ENCODE measurements at places on chromosomes 2 and 18. TPM values are rescaled to one million over a fixed set of nuclear protein-coding genes. Genes with fewer than 3 reads are reported as not detected.

The TCF23 gene
- total RNA-seq, result not detected

The SCN2A gene
- total RNA-seq, result not detected

The RTP5 gene
- total RNA-seq, result 0.19 TPM

The CELF4 gene
- total RNA-seq, result not detected

The MXD1 gene
- total RNA-seq, result 38.5 TPM

The TANK gene
- 83.7 TPM for total RNA-seq

The RIT2 gene
- total RNA-seq, result not detected

The SOX11 gene
- not detected for total RNA-seq

The CHST10 gene
- 0.53 TPM for total RNA-seq

DNA sequence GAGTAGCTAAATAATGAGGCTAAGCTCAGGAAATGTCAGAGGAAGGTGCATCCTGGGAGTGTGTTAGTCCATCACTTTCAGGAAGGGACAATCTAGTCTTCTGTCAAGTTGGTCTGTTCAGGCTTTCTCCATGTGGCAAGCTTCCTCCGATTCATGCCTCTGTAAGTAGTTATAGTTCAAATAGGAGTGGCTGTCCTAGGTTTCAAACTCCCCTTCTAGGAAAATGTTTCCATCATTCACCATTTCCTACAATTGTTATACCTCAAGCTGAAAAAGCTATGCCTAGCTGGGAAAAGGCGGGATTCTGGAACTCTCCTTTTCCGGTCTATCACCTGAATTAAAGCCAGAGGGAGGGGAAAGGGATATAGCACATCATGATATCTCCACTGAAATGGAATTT lies 287.7 kb upstream of the ZSWIM2 start:
- no peak for DNase-seq

DNA sequence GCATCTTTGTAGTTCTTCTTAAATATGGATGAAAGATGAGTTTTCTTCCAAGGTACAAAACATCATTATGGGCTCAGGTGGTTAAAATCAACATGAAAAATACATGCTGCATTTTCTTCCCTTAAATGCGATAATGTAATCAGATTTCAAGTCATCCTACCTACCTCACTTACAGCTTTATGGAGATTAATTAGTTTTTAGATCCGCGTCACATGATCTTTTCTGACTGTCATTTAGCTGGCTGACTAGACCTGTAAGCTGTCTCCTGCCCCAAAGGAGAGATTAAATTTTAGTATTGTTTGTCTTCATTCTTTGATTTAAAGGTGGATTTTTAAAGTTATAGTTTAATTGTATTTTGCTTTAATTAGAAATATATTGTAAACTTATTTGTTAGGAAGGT lies 678.0 kb upstream of the ZEB2 start:
- no peak for DNase-seq

DNA sequence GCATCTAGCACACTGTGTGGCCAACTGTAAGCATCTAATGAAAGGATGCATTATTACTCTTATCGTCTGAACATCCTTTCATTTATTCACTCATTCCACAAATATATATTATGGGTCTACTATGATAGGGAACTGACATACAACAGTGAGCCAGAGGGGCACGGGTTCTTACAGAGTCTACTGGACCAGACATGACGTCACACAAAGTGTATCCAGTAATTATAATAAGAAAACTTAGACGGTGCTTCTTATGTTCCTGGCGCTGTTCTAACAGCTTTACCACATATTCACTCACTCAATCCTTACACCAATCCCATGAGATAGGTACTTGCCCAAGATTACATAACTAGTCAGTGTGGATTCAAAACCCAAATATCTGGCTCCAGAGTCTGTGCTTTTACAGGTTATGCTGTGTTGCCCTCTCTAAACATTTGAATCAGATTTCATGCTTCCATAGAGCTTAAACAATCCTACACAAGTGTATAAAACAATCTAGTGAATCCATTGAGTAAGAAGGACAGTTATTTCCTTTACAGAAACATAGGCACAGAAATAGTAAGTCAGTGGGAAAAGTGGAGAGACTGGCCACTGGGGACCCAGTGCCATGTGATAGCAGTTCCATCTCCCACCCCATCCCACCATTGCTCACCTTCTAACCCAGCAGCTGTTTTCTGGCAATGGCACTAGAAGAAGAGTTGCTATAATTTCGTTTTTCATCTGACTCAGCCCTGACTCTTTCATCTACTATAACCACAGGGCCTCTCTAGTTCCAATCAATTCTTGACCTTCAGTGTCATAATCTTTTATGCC lies 24.2 kb upstream of the ARL5A start:
- no peak for DNase-seq

DNA sequence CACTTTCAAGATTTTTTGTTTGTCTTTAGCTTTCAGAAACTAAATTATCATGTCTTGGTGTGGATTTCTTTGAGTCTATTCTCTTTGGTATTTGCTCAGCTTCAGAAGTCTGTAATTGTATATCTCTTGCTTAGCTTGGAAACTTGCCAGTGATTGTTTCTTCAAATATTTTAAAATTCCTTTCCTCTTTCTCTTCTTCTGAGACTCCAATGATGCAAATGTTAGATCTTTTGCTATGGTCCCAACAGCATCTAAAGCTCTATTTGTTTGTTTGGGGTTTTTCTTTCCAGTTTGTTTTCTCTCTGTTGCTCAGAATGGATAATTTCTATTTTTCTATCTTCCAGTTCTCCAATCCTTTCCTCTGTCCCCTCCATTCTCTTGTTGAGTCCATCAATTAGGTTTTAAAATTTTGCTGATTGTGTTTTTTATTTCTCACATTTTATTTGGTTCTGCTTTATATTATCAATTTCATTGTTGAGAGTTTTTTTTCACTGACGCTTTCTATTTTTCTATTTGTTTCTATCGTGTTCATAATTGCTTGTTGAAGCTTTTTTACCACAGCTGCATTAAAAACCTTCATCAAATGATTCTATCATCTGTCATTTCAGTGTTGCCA lies 81.5 kb upstream of the DAPL1 start:
- DNase-seq, result no peak

- no peak for DNase-seq
These were observed 474.6 kb downstream of the PLCL1 start for GRCh38 chr2:198279026-198279425.

DNA sequence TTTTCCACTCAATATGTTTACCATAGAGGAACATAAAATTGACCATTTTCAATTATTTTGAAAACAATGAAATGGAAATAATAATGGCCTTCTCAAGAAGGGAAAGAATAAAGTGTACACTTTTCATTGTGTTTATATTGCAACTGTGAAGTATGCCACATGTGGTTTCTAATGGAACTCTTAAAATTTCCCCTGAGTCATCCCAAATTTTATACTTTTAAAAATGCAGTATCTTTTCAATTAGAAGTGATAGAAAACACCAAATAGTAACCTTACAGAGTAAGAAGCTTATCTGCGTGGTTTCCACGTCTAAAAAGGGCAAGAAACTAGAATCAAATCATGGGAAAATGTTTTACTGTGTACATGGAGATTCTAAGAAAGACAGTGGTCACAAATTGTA lies 70.0 kb downstream of the SCG2 start:
- no peak for DNase-seq

- no peak for DNase-seq
These were observed 7.4 kb downstream of the CYB5A start for GRCh38 chr18:74284191-74284979.

GRCh38 chr2:200509235-200509611 lies 645 bp downstream of the KCTD18 start:
- no peak for DNase-seq
